ENCODE measurements at places on chromosomes 16 and 17. TPM values are rescaled to one million over a fixed set of nuclear protein-coding genes. Genes with fewer than 3 reads are reported as not detected.

- DNase-seq = no peak
Measured at GRCh38 chr16:2213817-2214718, 572 bp downstream of the PGP start.

DNA sequence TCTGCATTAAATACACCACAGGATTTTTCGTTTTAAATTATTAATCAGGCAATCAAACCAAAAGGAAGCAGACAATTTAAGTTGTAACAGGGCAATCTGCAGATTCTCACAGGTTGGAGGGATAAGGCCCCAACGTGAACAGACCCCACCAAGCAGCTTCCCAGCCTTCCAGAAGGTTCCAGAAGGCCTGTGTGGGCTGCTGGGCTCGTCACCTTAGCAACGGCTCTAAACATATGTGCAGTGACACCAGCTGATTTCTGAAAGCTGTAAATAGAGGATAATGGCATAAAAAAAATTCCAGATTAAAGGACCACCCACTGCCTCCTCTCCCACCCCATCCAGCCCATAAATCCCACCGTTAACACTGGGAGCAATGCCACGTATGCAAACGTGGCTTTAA lies 123.8 kb downstream of the ZNF778 start:
- DNase-seq = no peak

GRCh38 chr17:47810200-47810821 lies 11.3 kb downstream of the OSBPL7 start:
- peak; percentile 41 for DNase-seq

GRCh38 chr17:73693071-73693470 lies 48.8 kb upstream of the SDK2 start:
- DNase-seq = no peak

DNA sequence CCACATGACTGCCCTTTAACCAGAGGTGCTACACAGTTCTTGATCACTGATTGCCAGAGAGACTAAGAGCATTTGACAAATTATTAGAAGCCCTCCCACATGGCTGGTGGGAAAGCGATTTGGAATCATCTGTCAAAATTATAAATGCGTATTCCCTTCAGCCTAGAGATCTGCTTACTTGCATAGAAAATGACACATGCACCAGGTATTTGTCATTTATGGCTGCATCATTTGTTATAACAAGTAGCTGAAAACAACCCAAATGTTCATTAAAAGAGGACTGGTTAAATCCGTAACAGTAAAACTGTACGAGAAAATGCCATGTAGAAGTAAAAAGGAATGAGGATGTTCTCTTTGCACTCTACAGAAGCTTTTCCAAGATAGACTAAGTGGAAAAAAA lies 21.4 kb downstream of the BCO1 start:
- DNase-seq = no peak

- DNase-seq = no peak
Measured at GRCh38 chr17:5362162-5362811, 57.2 kb downstream of the NUP88 start.

The PRSS22 gene
- total RNA-seq = 3.3 TPM

The KRT23 gene
- not detected for total RNA-seq

The DHRS7B gene
- total RNA-seq = 13.4 TPM

The ZG16B gene
- total RNA-seq = 1.1 TPM

The IRX6 gene
- total RNA-seq = not detected
